Midbrain (tissue), 1 donor: ENCODE measurements at places on chromosomes 6 and 20.

DNA sequence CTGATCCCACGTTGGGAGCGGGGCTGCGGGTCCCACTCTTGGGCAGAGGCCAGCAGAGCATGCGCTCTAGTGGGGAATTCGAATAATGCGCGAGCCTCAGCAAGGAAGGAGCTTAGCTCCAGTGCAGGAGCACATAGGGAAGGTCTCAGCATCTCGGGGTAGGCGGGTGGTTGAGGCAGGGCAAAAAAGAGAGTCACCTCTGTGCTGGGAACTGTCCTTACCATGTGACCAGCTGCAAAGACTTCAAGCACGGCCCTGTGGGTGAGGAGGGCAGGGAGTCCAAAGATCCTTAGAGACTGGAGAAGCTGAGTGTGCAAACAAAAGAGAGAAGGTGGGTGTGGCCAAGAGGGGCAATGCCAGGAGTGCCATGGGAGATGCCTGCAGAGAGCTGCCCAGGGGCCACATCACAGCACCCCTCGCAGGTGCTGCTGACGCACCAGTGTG is 79.2 kb upstream of the CD93 start:
- no peak for DNase-seq

- no peak for DNase-seq
Measured at GRCh38 chr6:71900642-71901041, 14.3 kb downstream of the RIMS1 start.

GRCh38 chr20:35111141-35111888 is 18.7 kb upstream of the TRPC4AP start:
- DNase-seq: no peak

- no peak for DNase-seq
Measured at GRCh38 chr6:26531897-26532296, 6.3 kb upstream of the HMGN4 start.

- no peak for DNase-seq
Measured at GRCh38 chr6:155628306-155628705, 172.7 kb upstream of the NOX3 start.

DNA sequence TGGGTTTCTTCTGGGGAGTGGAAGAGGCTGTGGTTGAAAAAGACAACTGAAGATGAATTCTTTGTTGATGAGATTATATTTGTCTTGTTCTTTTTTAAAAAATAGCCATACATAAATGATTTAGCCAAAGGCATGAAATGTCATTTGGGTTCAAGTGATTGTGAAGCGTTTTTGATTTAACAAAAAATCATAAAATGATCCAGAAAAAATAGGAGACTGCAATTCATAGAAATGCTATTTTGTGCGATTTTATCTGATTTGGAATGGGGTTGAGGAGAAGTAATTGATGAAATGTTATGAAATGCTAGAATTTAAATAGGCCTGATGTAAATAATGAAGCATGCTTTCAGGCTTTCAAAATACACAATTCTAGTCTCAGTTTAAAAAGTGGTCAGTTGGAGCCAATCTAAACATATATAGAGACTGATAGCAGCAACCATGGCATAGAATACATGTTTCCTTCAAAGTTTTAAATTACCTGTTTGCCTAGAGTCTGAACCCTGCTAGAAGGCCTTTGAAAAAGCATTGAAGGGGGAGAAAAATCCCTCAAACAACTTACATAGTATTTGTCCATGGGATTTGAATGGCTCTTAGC is 21.8 kb downstream of the PFDN4 start:
- no peak for DNase-seq

DNA sequence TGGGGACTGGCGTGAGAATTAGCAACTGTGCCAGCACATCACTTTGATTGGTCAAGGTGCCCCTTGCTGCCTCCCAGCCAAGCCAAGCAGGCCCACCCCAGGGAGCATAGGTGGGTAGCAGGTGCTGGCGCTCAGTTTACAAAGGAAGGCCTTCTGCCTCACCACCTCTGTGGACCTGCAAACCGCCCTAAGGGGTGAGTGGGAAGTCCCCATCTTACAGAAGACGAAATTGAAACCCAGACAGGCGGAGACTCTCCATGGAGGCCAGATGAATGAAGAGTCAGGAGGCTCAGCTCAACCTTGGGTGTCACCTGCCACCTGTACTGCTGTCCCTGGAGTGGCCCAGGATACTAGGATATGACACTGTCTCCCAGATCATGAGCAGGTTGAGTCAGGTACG is 21.5 kb upstream of the MAS1L start:
- no peak for DNase-seq

DNA sequence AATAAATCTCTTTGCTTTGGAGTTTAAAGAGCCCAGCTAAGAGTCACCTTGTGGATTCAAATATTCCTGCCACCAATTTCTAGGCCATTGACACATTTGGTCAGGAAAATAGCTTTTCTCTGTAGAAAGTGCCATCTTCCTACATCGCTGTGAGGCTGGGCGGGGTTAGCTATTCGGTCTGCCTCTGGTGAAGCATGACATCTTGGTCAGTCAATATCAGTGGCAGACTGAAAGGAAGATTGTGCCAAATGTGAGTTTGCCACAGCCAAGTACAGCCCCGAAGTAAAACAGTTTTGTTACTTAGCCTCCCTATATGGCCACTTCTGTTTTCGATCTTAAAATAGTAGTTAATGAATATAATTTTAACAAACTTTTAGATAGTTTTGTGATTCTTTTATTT is 65.5 kb upstream of the FABP7 start:
- DNase-seq: no peak

DNA sequence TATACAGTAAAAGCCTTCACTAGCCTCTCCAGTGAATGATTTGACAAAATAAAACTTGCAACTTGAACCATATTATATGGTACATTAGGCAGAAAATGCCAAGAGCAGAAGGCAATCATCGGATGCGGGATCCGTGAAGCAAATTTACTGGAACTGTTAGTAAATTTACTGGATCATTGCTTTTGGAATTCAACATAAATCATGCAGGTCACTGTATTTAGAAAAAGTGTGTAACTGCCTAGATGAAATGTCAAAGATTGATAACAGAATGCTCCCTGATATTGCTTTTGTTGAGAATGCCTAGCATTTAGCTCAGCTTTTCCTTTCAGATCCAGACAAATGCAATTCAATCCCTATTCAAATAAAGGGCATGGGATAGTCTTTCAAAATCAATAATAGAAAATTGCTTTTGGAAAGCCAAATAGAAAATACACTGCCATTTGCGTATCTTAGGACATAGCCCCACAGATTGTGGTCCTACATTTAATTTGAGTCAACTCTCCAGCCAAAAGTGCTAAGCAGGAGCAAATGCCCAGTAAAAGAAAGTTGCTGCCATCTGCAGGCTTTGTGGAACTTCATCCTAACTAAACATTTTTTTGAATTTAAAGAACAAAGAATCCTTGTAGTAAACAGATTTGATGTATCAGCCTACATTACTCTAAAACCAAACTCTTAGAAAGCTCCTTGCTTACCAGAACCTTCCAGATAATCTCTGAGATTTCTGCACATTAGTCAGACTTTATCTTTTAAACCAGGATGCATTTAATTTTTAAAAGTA is 109.5 kb upstream of the HSF2 start:
- DNase-seq: peak; percentile 52

GRCh38 chr6:1244941-1245340 is 67.0 kb upstream of the FOXQ1 start:
- DNase-seq: no peak

GRCh38 chr6:82066991-82067411 is 180.5 kb downstream of the IBTK start:
- no peak for DNase-seq

- DNase-seq: peak; percentile 32
Measured at GRCh38 chr6:166005401-166005943, 162.2 kb downstream of the TBXT start.

DNA sequence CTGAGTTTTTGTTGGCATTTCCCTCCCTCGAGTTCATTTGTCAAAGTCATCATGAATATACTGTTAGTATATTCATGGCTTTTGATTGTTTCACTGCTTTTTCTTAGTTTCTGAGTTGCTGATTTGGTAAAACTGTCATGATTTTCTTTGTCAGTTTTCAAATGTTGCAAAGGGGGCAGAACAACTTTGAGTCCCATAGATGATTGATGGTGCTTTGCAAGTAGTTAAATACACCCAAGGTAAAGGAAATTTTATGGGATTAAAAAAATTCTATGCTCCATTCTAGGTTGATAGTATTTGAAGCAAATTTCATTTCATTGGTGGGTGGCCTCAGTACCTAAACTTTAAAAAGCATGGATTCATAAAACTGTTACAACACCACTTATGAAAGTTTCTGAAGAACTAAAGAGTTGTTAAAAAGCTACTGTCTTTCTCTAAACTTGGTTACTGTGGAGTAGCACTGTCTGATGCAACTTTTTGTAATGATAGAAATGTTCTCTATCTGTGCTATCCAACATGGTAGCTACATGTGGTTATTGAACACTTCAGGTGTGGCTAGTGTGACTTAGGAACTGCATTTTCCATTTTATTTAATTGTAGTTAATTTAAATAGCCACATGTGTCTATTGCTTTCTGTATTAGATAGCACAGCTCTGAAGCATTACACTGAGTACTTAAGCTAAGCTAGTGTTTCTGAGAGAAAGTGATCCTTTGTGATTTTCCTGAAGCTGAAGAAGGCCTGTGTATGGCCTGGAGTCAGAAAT is 153.6 kb downstream of the ZFAND3 start:
- DNase-seq: no peak

DNA sequence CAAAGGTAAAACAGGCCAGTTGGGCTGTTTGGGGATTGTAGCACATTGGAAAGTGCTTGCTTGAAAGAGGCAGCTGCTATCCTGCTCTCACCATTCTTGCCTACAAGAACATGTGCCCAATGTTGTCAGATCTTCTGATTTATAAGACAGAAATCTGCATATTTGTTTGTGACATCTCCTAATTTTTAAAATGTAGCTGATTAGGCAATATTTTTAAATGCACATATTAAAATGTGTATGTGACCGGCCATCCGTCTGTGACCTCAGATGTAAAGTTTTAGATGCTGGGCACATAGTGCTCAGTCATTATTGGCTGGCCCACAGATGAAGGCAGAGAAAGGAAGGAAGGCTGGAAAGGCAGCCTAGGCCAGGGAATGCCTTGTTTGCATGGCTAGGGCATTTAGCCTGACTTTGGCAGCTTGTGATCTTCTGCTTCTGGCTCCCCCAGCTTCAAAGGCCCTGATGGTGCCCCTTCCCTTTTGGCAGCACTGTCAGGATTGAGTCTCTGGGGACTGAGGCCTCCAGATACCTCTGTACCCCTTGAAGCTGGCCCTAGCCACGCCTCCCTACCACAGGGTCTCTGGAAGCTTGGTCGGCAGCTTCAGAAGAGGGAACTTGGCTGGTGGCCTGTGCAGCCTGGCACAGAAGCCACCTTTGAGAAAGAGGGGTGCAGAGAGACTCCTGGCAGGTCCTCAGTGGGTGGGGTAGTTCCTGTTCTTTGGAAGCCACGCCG is 6.4 kb downstream of the SNPH start:
- peak; percentile 54 for DNase-seq

GRCh38 chr20:62570897-62571668 is 71.2 kb upstream of the SLCO4A1 start:
- DNase-seq: no peak

DNA sequence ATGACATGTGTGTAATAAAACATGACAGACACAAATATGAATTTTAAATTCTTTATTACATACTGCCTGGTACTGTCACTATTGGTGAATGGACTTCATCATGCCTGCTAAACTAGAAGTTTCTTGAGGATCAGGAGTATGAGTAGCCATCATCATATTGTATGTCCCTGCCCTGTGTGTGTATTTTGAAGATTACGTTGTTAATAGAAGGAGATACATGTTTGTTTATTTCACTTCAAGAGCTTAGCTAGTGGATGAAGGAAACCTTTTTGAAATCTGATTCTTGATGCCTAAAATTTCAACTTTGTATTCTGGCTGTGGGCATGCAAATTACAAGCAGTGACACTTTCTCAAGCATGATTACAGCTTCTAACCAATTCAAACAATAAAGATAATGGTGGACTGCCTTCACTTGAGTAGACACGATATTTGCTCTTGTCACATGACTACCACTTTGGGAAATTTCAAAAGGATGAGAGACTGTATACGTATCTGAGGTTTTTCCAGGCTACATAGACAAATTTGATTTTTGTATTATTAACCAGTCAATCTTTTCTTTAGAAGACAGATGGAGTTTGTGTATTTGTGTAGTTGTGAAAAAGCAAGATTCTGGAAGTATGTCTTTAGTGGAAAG is 3.5 kb downstream of the TBPL1 start:
- no peak for DNase-seq

- no peak for DNase-seq
Measured at GRCh38 chr20:36405255-36405654, 99.1 kb downstream of the DLGAP4 start.

DNA sequence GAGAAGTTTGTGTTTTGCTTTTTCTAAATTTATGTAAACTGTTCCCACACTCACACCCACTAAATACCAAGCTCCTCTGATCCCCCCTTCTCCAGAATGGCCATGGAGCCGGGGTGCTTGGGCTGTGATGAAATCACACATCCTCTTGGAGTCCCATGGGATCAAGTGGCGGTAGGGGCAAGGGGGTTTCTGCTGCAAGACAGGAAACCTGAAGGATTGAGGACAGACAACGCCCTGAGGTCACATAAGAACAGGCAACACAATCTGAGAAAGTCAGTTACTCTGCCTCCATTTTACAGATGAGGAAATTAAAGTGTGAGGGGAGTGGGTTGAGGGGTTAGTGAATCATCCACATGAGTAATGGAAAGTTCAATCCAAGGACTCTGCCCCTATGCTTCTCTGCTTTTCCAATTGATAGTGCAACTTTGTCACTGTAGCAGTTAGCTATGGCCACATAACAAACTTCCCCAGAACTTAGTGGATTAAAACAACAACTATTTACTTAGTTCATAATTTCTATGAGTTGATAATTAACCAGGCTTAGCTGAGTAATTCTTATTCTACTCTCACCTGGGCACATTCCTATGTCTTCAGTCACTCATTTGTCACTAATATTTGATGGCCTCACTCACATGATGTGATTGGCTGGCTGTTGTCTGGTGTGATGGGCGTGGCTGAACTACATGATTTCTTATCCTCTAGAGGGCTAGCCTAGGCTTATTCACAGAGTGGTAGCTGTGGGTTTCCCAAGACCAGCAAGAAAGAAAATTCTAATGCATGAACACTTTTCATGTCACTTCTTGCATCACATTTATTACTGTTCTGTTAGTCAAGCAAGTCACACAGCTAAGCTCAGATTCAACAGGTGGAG is 311.1 kb upstream of the RNF24 start:
- DNase-seq: no peak

- no peak for DNase-seq
Measured at GRCh38 chr6:159899994-159900745, 9.4 kb downstream of the MAS1 start.

- DNase-seq: no peak
Measured at GRCh38 chr6:165042912-165043311, 266.5 kb downstream of the C6orf118 start.
